Activated CD4-positive, alpha-beta T cell treated with anti-CD3 and anti-CD28 coated beads, Interleukin-2, amount 50 U/mL, for 1 hour (primary cell): ENCODE measurements at places on chromosomes 5 and 9.
A peak's percentile ranks its signal among the peaks of the same experiment; 100 is the strongest.

GRCh38 chr9:113516840-113517577, 53.5 kb downstream of the RGS3 start:
- peak; percentile 56 for DNase-seq

GRCh38 chr9:127170652-127171051, 48.2 kb upstream of the ANGPTL2 start:
- no peak for DNase-seq

GRCh38 chr9:133073086-133074014, 11.6 kb downstream of the CEL start:
- DNase-seq, result no peak

GRCh38 chr9:125492719-125493118, 214.3 kb downstream of the MAPKAP1 start:
- no peak for DNase-seq

GRCh38 chr5:42908086-42908485, 96.4 kb upstream of the SELENOP start:
- DNase-seq, result no peak

DNA sequence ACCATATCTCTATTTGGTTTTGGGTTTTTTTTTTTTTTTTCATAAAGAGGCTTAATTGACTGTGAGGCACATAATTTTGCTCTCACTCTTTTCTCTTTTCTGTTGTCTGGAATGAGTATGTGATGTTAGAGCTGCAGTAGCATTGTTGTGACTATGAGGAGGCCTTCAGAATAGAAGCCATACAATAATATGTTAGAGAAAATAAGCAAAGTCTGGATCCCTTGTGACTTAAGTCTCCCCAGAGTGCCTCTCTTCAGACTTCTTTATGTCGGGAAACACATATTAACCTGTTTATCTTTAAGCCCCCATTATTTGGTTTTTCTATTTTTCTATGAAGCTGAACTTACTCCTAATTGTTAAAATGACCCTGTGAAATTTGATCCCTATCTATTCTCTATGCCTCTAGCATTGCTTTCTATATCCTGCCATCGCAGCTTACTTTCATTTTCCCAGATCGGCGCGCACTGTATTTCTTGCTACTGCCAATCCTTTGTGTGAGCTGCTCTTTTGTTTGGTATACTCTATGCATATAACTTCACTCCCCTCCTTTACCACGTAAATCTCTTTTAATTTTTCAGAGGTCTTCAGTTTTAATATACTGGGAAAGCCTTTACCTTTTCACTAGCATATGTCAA, 372.5 kb upstream of the KCNN2 start:
- DNase-seq, result no peak

GRCh38 chr9:4833781-4834560, 41.2 kb downstream of the RCL1 start:
- no peak for DNase-seq

DNA sequence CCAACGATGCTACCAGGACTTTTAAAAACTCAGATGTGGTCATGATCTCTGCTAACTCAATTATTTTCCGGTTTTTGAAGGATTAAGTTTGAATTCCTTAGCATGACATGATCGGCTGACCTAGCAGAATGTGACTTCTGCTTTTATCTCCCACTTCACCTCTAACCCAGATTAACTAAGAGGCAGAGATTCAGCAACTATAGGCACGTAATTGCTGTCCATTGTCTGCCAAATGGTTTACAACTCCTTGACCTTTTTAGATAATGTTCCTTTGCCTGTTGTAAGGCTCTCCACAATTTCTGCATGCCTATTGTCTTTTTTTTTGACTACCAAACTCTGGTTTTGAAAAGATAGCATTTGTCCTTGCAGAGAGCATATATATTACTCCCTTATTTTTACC, 268.2 kb downstream of the BRINP1 start:
- no peak for DNase-seq

GRCh38 chr5:102762562-102763227, 7.6 kb downstream of the PAM start:
- no peak for DNase-seq

DNA sequence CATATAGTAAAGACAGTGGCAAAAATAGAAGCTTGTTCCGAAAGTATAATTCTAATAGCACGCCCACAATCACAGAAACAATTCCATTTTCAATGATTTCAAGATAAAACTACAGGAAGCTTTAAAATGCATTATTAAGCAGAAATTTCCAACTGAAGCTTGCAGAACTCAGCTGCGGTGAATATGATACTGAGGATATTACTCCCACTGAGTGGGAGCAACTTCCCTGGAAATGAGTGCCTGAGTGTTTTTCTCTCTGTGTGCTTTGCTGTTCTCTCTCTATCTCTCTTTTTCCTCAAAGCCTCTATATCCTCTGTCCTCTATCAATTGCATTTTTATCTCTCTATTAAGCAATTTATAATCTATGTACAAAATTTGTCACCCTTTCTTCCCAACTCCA, 187.5 kb upstream of the PRDM9 start:
- DNase-seq, result no peak

DNA sequence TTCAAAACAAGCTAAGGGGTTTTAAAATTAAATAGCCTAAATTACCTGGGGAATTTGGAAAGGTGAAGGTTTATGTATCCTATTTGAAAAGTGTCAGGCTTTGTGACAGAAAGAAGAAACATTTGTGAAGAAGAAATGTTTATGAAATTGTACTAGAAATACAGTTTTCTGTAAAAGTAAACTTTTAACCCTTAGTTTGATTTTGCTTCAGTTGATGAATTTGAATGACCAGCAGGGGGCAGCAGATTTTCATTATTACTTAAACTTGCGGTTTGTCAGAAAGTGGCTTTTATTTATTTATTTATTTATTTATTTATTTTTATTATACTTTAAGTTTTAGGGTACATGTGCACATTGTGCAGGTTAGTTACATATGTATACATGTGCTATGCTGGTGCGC, 58.1 kb downstream of the NNT start:
- DNase-seq, result no peak

- DNase-seq, result no peak
These were observed 179.3 kb upstream of the MVB12B start for GRCh38 chr9:126147186-126147935.

DNA sequence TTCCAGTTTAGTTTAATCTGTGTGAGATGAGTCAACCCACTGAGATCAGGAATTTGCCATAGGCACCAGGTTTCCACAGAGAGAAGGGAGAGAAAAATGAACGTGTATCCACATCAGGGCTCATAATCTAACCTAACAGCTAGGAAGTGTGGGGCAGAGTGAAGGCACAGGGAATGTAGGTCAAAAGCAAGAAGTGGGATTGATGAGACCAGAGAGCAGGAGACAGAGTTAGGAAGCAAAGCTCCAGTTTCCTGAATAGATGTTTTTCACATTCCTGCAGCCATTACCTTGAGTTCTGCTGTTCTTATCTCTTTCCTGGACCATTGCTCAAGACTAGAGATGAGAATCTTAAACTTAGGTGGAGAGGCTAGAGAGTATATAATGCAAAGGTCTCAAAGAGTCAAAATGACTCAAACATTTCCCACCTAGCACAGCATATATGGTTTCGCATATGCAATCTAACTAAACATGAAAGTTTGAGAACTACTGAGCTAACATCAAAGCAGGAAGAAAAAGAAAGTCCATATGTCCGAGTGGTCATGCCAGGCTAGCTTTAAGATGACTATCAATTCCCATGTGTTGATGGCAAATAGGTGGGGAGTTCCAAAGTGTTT, 41.1 kb upstream of the GNAQ start:
- DNase-seq, result no peak

DNA sequence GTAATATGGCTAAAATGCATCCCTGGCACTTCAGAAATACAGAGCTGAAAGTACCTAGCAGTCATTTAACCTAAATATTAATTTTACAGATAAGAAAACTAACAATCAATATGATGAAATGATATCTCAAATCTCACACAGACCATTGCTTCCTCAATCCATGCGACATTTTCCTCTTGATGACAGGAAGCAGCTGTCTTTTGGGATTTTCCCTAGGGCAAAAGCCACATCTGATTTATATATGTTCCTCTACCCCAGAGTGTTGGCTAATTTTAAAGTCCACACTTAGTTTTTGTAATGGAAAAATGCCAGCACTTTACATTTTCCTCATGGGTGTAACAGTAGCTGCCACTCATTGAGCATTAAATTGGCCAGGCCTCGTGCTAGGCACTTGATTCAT, 47.7 kb upstream of the ITGA1 start:
- DNase-seq, result no peak
